ENCODE measurements at places on chromosomes 11 and 22. TPM values are rescaled to one million over a fixed set of nuclear protein-coding genes. Genes with fewer than 3 reads are reported as not detected.

GRCh38 chr22:19226428-19226827, 47.9 kb upstream of the SLC25A1 start:
- H3K27me3 ChIP-seq: no peaks in the 10 kb centered on the region
- H3K4me1 ChIP-seq: no peaks in the 10 kb centered on the region

- DNase-seq: no peak
- no peak overlapping the region for H3K27ac ChIP-seq
- H3K36me3 ChIP-seq: no peaks in the 10 kb centered on the region
- no peaks in the 10 kb centered on the region for H3K4me1 ChIP-seq
- H3K4me3 ChIP-seq: no peak overlapping the region
Measured at GRCh38 chr11:109527496-109527895, 105.5 kb downstream of the C11orf87 start.

GRCh38 chr22:31104869-31105268, 2.5 kb downstream of the SELENOM start:
- no peak overlapping the region for H3K27ac ChIP-seq
- DNase-seq: peak; percentile 38
- H3K27me3 ChIP-seq: peaks cover 27% of the 10 kb centered on the region
- peaks cover 5% of the 10 kb centered on the region for H3K4me1 ChIP-seq
- no peak overlapping the region for H3K4me3 ChIP-seq

GRCh38 chr11:17918049-17918605, 94.7 kb downstream of the SERGEF start:
- H3K4me3 ChIP-seq: no peak overlapping the region
- no peaks in the 10 kb centered on the region for H3K4me1 ChIP-seq
- H3K36me3 ChIP-seq: peaks cover 1% of the 10 kb centered on the region
- no peak overlapping the region for H3K27ac ChIP-seq
- no peaks in the 10 kb centered on the region for H3K27me3 ChIP-seq

- peaks cover 2% of the 10 kb centered on the region for H3K27me3 ChIP-seq
- H3K36me3 ChIP-seq: no peaks in the 10 kb centered on the region
- no peak for DNase-seq
Measured at GRCh38 chr11:113677685-113678084, 28.4 kb downstream of the TMPRSS5 start.

Gene ARHGAP20
- 0.07 TPM for total RNA-seq

Gene KBTBD3
- 5.0 TPM for total RNA-seq

Gene KRTAP5-6
- not detected for total RNA-seq

- H3K4me1 ChIP-seq: peaks cover 14% of the 10 kb centered on the region
- H3K27ac ChIP-seq: peak overlapping the region; percentile 63
- H3K27me3 ChIP-seq: no peaks in the 10 kb centered on the region
- H3K36me3 ChIP-seq: peaks cover 3% of the 10 kb centered on the region
Measured at GRCh38 chr11:44761551-44761961, 34.8 kb downstream of the TSPAN18 start.

DNA sequence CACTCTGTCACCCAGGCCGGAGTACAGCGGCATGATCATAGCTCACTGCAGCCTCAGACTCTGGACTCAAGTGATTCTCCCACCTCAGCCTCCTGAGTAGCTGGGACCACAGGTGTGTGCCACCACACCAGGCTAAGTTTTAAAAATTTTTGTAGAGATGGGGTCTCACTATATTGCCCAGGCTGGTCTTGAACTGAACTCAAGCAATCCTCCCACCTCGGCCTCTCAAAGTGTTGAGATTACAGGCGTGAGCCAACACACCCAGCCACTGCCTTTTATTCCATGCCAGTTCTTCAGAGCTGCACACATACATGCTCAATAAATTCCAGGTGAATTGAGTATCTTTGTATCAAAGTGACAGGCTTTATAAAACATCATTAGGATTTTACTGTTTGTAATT, 2.4 kb upstream of the COPB1 start:
- H3K36me3 ChIP-seq: peaks cover 26% of the 10 kb centered on the region
- DNase-seq: no peak
- peaks cover 9% of the 10 kb centered on the region for H3K4me1 ChIP-seq
- no peak overlapping the region for H3K4me3 ChIP-seq
- no peak overlapping the region for H3K27ac ChIP-seq

Gene RBMXL2
- not detected for total RNA-seq

Gene PKDREJ
- not detected for total RNA-seq

GRCh38 chr11:46984987-46985386, 48.4 kb downstream of the CSTPP1 start:
- peaks cover 15% of the 10 kb centered on the region for H3K4me1 ChIP-seq
- no peak for DNase-seq
- H3K27ac ChIP-seq: no peak overlapping the region
- H3K27me3 ChIP-seq: no peaks in the 10 kb centered on the region
- H3K4me3 ChIP-seq: no peak overlapping the region

DNA sequence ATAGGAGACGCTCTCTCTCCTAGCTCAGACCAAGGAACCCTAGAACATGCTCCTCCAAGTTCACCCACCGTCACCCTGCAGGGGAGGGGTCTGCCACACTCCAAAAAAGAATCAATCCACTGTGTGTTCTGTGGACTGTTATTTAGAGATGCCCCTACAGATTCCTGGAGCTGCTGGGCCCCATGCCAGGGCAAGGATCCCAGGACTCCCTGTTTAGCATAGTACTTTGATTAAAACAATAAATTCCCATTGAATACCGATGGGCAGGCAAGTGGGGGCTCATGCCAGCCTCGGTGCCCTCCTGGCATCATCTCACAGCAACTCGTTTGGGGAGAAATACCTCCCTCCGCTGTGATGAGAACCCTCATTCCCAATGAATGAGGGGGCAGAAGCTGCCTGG, 247.5 kb downstream of the ST3GAL4 start:
- no peak overlapping the region for H3K27ac ChIP-seq
- no peak for DNase-seq

DNA sequence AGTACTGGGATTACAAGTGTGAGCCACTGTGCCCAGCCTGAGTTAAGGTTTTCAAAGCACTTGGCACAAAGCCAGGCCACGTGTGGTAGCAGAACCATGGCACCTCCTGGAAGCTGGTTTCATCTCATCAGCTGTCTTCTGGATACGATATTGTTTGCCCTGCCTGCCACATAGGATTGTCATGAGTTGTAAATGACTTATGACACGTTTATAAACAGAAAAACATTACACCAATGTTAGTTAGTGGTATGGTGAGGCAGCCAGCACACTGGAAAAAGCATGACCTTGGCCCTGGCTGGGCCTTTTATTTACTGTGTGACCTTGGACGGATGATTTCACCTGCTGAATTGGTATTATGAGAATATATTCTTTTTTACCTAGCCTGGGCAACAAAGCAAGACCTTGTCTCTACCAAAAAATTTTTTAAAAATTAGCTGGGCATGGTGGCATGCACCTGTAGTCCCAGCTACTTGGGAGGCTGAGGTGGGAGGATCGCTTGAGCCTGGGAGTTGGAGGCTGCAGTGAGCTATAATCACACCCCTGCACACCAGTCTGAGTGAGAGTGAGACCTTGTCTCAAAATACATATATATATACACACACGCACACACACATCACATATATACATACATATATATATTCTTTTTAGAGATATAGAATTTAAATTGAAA, 24.0 kb upstream of the MYH9 start:
- DNase-seq: no peak
- H3K27me3 ChIP-seq: no peaks in the 10 kb centered on the region
- peak overlapping the region; percentile 62 for H3K27ac ChIP-seq
- H3K4me3 ChIP-seq: no peak overlapping the region

GRCh38 chr11:31780480-31780971, 30.6 kb downstream of the PAX6 start:
- H3K27me3 ChIP-seq: no peaks in the 10 kb centered on the region
- H3K36me3 ChIP-seq: peaks cover 2% of the 10 kb centered on the region
- no peak overlapping the region for H3K4me3 ChIP-seq
- H3K4me1 ChIP-seq: no peaks in the 10 kb centered on the region
- H3K27ac ChIP-seq: no peak overlapping the region

GRCh38 chr11:12274056-12274455, 103.3 kb upstream of the PARVA start:
- H3K36me3 ChIP-seq: no peaks in the 10 kb centered on the region
- no peak overlapping the region for H3K4me3 ChIP-seq
- H3K4me1 ChIP-seq: peaks cover 26% of the 10 kb centered on the region
- H3K27me3 ChIP-seq: peaks cover 2% of the 10 kb centered on the region

Gene CD151
- 154 TPM for total RNA-seq

- peaks cover 2% of the 10 kb centered on the region for H3K36me3 ChIP-seq
- peaks cover 5% of the 10 kb centered on the region for H3K4me1 ChIP-seq
- H3K27me3 ChIP-seq: peaks cover 3% of the 10 kb centered on the region
- H3K27ac ChIP-seq: no peak overlapping the region
Measured at GRCh38 chr11:64356498-64357411, 2.2 kb upstream of the RPS6KA4 start.

Gene TTC36
- 2.2 TPM for total RNA-seq
